ENCODE measurements at places on chromosomes 6 and 20. TPM values are rescaled to one million over a fixed set of nuclear protein-coding genes. Genes with fewer than 3 reads are reported as not detected.
A peak's percentile ranks its signal among the peaks of the same experiment; 100 is the strongest.

DNA sequence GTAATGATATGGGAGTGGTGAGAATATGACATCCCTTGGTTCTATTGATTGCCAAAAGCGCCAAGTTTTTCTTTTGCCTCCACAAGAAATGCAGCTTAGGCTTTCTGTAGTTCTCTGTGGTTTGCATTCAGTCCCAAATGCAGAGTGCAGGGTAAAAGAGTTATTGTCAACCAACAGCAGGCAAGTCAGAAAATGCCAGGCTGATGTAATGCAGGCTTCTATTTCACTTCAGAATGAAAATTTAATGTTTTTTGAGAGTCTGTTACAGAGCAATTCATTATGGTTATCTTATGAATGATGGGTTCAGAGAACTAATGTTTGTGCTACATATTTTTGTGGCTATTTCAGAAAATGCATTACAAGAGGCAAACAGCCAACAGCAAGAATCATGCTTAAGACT, 293.5 kb downstream of the CENPW start:
- no peak overlapping the region for H3K4me3 ChIP-seq
- H3K27me3 ChIP-seq: no peaks in the 10 kb centered on the region
- H3K4me1 ChIP-seq: no peaks in the 10 kb centered on the region
- no peak for DNase-seq
- H3K27ac ChIP-seq: no peak overlapping the region
- H3K36me3 ChIP-seq: no peaks in the 10 kb centered on the region

DNA sequence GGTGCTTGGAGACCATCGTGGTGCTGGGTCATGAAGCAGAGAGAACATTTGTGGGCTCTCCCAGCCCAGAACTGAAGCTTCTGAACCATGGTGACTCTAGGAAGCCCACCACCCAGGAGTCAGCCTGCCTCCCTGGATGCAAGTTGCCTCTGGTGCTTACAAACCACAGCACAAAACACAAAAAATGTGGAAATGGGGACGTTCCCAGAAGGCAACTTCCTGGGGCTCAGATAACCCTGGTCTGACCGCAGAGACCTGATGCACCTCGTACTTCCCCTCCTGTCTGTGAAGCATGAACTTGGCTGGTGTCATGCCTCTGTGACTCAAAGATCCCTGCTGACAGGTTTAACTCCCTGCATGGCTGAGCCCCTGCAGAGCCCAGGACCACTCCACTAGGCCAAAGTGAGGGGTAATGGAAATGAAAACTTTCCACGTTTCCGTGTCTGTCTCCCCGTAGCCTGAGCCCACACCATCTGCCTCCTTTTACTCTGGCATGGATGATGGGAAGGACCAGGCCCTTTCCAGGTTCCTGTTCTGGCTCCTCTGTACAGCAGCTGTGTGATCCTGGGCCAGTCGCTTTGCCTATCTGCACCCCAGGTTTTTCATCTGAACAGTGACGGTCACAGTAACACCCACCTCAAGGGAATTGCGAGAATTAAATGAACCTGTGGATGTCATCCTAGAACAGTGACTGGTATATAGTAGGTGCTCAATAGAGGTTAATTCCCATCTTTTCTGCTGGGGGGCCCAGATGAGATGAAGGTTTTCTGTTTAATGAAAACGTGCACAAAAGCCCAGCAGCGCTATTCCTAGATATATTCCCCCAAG, 57.7 kb downstream of the PPP1R16B start:
- H3K4me1 ChIP-seq: peaks cover 62% of the 10 kb centered on the region
- H3K27ac ChIP-seq: peak overlapping the region; percentile 87
- H3K4me3 ChIP-seq: peak overlapping the region; percentile 49
- no peaks in the 10 kb centered on the region for H3K27me3 ChIP-seq
- DNase-seq: peak; percentile 81

- H3K4me3 ChIP-seq: no peak overlapping the region
- DNase-seq: no peak
- no peak overlapping the region for H3K27ac ChIP-seq
- H3K36me3 ChIP-seq: no peaks in the 10 kb centered on the region
- H3K4me1 ChIP-seq: peaks cover 24% of the 10 kb centered on the region
These were observed 3.3 kb downstream of the ID1 start for GRCh38 chr20:31608251-31608945.

GRCh38 chr20:7585126-7585679, 355.1 kb downstream of the HAO1 start:
- H3K27ac ChIP-seq: no peak overlapping the region
- H3K36me3 ChIP-seq: no peaks in the 10 kb centered on the region
- H3K4me3 ChIP-seq: no peak overlapping the region
- no peaks in the 10 kb centered on the region for H3K4me1 ChIP-seq

- H3K4me1 ChIP-seq: peaks cover 11% of the 10 kb centered on the region
- H3K27ac ChIP-seq: no peak overlapping the region
- no peak for DNase-seq
- H3K36me3 ChIP-seq: peaks cover 9% of the 10 kb centered on the region
- no peak overlapping the region for H3K4me3 ChIP-seq
- no peaks in the 10 kb centered on the region for H3K27me3 ChIP-seq
These were observed 230.6 kb downstream of the TMEM242 start for GRCh38 chr6:157092736-157093135.

DNA sequence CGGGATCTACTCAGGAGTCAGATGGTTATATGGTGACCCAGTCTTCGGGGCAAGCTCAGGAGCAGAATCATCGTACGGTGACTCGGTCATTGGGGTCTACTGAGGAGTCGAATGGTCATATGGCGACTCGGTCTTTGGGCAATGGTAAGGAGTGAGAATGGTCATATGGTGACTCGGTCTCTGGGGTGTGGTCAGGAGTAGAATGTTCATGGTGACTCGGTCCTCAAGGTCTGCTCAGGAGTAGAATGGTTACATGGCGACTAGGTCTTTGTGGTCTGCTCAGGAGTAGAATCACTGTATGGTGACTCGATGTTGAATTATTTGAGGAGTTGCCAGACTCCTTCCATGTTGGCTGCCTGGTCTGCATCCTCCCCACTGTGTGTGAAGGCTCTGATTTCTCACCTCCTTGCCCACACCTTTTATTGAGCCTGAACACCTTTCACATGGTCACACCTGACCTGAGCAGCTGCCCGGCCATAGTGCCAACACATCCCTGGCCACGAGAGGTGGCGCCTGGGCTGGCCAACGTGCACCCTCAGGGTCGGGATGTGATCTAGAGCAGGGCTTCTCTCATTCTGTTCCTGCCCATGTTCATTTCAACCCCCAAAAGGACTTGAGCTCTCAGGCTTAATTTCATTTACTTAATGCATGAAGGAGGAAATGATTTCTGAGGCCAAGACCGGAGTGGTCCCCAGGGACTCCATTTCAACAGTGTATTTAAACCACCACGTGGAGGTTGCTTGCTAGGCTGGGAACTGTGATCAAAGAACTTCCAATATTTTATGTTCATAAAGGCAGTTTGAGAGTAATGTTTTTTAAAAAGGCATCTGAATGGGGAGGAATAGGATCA, 119.5 kb downstream of the PHACTR3 start:
- H3K4me3 ChIP-seq: no peak overlapping the region
- no peaks in the 10 kb centered on the region for H3K27me3 ChIP-seq

LPA gene
- not detected for total RNA-seq

PGC gene
- not detected for total RNA-seq

Measured in activated CD4-positive, alpha-beta T cell treated with anti-CD3 and anti-CD28 coated beads, Interleukin-2, amount 10 ng/mL, durations not matched to agents 24 days and 14 days (primary cell).